GM23248 (cell line): ENCODE measurements at places on chromosomes 2 and 18. TPM values are rescaled to one million over a fixed set of nuclear protein-coding genes. Genes with fewer than 3 reads are reported as not detected.

- no peak for DNase-seq
These were observed 21.1 kb upstream of the MALT1 start for GRCh38 chr18:58649966-58650816.

DNA sequence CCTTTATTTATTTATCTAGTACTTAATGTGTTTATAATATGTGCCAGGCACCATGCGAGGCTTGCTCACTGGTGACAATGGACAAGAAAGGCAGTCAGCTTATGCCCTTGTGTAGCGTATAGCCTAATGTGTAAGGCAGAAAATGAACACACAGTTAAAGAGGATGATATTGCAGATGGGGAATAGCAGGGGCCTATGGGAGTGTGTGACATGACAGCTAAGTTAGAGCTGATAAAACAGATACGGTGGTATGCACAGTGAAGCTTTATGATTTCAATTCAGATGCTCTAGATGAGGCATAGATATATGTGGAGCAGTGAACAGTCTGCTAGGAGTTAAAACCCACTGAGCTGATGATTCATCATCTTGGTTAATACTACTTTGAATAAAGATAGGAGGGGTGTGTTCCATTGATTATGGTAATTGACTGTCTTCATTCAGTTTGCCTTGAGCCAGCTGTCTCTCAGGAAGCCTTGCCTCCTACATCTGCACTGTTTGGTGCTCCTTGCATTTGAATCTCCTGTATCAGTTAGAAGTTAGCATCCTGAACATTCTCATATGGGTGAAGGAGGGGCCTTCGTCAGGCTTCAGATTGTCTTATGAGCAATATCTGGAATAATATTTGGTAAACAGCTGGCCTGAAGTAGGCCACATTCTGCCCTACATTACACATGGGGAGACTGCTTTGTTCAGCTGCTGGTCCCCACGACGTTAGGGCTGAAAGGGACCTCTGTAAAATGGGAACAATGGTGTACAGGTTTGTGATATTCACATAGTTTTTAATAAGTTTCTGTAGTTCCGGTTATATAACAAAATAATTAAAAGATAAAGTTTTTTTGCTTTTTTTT is 13.2 kb downstream of the MAP4K4 start:
- peak; percentile 61 for DNase-seq

- peak; percentile 62 for DNase-seq
These were observed 89.2 kb upstream of the CTDP1 start for GRCh38 chr18:79590191-79591031.

GRCh38 chr2:216553093-216553478 is 54.4 kb downstream of the RPL37A start:
- DNase-seq, result peak; percentile 65

- peak; percentile 62 for DNase-seq
These were observed 106.4 kb downstream of the POLE4 start for GRCh38 chr2:75064691-75065396.

- peak; percentile 12 for DNase-seq
These were observed 63.0 kb upstream of the PGAP1 start for GRCh38 chr2:196989496-196989895.

DNA sequence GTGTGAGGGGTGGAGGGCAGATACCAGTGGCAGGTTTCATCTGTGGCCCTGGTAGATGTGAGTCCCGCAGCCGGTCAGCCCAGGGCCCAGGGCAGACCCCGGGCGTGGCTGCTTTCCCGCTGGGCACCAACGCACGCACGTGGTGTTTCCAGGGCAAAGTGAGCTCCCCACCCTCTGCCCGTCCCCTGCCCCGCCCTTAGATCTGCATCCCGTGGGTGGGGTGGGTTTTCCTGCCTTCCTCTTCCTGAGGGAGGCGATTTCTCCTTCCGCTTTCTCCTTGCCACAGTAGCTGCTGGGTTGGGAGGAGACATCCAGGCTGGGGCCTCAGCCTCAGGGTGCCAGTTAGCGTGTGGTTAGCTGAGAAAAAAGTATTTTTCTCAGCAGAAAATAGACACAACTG is 49.6 kb downstream of the ODC1 start:
- no peak for DNase-seq

DNA sequence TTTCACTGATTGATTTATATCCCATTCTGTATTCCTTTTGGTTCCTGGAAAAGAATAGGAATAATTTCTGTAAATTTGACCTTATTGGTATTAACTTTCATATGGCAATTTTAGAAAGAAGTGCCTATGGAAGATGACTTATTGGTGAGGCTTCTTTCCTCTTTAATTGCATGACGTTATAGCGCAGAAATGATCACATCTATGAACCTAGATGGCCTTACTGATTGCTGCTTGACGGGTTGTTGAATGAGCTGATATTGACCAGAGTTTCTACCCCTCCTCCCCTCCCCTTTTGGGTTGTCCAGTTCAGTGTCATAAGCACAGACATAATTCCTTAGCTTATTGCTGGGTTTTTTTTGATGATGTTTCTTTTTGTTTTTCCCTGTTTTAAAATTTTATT is 14.6 kb downstream of the ACSL3 start:
- DNase-seq, result no peak

GRCh38 chr18:75915941-75916623 is 488.6 kb upstream of the SMIM21 start:
- no peak for DNase-seq

PHLPP1 gene
- total RNA-seq, result 6.8 and 9.4 TPM in 2 replicates

MYO1B gene
- total RNA-seq, result 197 and 211 TPM in 2 replicates

KRTCAP3 gene
- not detected in 2 replicates for total RNA-seq

CHRND gene
- not detected in 2 replicates for total RNA-seq
